ENCODE measurements at places on chromosomes 11 and 22.

DNA sequence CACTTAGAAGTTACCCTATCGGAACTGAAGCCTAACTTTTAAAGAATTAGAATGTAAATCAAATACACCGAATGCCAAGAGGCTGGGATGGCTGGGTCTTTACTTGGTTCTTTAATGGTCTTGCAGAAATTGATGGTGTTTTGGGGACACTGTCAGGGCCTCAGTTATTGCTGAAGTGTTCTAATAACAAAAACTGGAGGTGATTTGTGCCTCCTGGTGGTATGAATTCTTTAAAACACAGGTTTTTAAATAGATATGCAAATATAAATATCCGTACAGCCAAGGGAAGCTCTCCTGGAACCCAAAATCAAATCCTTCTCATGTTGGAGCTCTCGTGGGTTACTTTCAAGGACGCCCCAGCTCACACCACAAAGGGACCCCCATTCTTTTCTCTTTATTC is 19.3 kb upstream of the TMPRSS5 start:
- no peak for DNase-seq

- DNase-seq = no peak
Measured at GRCh38 chr11:76627606-76628005, 42.9 kb downstream of the LRRC32 start.

GRCh38 chr22:40759294-40759840 is 59.8 kb downstream of the SLC25A17 start:
- DNase-seq = no peak

GRCh38 chr22:44698531-44699421 is 3.2 kb upstream of the PRR5 start:
- DNase-seq = no peak

DNA sequence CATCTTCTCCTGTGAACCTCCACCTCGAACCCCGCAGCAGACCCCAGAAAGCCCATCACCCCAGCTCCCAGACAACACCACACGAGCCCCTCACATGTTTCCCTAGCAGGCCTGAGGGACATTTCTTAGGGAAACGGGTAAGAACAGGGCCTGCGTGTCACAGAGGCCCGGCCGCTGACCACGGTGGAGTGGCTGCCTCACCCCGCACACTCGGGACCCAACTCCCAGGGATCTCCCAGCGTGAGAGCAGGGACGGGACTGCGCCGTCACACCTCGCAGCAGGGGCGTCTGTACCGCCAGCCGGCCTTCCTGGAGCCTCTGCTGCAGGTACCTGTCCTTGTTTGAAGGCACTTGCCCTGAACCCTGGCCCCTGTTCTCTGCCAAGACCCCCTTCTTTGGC is 10.2 kb downstream of the ATP5MGL start:
- DNase-seq = no peak

DNA sequence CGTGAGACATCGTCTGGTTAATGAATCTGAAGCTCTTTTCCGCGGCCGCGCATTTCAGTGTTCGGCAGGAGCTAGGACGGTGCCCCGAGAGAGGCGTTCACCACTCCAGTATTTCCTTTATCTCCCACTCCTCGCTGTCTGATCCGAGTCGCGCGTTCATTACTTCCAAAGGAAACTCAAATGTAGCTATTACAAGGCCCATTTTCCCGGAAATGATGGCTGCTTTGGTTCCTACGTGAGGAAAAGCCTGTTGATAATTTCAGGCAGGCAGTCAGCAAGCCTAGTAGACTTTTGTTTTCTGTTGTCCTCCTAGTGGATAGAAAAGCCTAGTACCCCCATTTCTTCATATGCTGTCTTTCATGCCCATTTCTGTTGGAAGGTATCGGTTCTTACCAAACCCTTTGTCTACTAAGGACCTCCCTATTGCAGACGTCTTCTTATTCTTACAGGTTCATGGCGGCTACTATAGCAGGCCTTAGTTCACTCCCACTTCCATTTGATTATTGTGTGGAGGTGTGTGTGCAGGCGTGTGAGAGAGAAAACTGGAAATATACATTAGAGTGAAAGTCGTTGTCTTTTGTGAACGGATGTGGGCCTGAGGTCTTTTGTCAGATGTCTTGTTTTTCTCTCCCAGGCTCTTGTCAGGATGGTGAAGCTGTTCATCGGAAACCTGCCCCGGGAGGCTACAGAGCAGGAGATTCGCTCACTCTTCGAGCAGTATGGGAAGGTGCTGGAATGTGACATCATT is 737 bp downstream of the RBM4 start:
- DNase-seq = no peak

DNA sequence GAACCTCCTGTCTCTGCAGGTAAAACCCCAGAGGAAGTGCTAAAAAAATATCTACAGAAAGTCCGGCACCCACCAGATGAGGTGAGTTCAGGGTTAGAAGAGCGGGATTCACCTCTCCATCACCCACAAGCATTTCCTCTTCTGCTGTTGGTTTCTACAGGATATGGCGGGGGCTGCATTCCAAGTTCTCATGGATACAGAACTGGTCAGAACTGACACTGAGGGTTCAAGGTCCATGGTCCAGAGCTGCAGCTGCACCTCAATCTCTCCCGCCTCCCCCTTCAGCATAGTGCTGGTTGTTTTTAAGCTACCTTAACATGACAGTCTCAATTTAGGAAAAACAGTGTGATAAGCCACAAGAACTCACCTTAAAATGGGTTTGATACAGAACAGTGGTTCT is 19.2 kb downstream of the DTX4 start:
- no peak for DNase-seq

- DNase-seq = no peak
Measured at GRCh38 chr11:12824281-12825041, 150.2 kb downstream of the TEAD1 start.

- DNase-seq = no peak
Measured at GRCh38 chr11:69265210-69265609, 28.7 kb upstream of the MYEOV start.

DNA sequence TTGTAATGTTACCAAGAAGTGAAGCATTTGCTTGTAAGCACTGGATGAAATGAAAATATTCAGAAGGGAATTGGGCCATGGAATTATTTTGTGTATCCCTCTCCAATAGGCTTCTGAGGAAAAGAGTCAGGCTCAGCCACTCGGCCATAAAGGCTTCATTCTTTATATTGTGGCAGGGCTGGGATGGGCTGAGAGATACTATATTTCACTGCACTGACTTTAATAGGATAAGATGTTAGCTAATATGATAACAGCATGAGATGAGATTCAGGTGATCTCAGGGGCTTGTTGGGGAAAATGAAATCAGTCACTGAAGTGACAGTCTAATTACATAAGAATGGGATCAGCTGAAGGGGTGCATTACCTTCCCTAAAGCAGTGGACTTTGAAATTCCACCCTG is 7.3 kb upstream of the TRIM44 start:
- DNase-seq = no peak

DNA sequence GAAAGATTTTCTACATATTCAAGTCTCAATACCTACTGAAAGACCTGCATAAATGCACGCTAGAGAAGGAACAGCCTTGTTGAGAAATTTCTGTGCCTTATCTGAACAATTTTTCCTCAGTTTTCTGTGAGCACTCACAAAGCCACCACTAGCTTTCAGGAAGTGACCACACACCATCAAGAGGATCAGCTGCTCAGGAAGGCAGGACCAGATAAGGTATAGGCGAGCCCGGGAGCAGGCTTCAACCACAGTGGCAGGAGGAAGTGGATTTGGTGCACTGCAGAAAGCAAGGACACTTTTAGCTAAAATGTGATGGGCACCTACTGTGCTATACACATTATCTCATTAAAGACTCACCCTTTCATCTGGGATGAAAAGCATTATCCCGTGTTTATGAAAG is 220.8 kb downstream of the RAB38 start:
- no peak for DNase-seq

GRCh38 chr11:111026241-111026640 is 219.3 kb upstream of the POU2AF2 start:
- DNase-seq = no peak

GRCh38 chr11:92867913-92868619 is 101.4 kb upstream of the MTNR1B start:
- DNase-seq = no peak

GRCh38 chr11:59778122-59778521 is 22.9 kb downstream of the STX3 start:
- no peak for DNase-seq

Measured in head of caudate nucleus (tissue), 42 donors.